ENCODE measurements at places on chromosomes 11 and 22.

DNA sequence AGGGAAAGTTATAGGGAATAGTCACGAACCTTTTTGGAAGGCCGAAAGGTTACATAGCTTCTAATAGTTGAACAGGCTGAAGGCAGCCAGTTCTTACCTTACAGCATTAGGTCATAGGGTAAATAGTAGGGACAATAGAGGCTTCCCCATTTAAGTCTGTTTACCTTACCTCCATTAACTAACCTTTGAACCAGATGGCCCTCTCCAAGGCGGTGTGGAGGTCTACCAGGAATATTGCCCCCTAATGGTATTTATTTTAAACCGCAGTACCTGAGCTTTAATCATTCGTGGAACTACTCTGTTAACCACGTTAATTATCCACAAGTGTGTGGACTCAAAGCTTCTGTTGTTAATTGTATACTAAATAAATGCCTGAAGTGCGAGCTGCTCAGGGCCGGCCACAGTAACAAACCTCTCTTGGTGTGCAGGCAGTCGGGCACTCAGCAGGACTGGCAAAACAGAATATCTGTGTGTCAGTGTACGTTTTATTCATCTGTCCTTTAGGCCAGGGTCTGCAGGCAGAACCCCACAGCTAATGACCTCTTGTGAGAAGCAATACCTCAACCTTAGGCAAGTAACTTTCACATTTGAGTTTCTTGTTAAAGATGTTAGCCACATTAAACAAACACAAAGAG, 81.7 kb downstream of the PRCP start:
- DNase-seq: no peak

GRCh38 chr11:77276271-77276670, 25.2 kb downstream of the GDPD4 start:
- DNase-seq: no peak

DNA sequence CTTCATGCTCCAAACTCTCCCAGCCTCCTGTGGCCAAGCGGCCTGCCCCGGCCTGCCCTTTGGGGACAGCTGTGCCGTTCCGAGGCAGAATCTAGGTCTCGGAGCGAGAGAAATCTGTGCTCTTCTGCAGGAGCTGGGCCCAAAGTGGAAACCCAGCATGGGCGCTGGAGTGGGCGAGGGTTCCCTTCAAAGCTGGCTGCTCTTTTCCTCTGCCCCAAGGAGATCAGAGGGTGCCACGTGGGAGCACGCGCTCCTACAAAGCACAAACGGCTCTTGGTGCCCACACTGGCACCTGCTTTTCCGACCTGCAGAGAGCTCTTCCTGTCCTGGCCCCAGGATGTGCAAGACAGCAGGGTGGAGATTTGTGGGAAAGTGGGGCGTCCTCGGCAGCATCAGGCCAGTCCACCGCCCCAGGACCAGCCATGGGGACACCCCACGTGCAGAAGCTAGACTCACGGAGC, 6.9 kb downstream of the OSBPL5 start:
- no peak for DNase-seq

DNA sequence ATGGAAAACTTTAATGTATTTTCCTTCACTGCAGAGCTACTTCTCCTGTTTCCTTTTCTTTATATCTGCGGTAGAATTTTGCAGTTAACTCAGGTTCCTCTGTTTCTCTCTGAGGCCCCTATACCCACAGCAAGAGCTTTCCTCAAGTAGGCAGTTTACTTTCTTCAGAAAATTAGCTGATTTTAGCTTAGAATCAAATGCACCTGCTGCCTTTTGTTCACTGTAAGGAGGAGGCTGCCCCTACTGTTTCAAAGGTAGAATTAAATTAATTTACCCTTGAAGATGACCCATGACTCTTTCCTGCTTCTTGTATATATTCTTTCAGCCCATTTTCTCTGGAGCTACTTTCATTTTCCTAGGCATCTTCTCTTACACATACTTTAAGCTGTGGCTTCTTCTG, 68.7 kb upstream of the GDPD4 start:
- DNase-seq: no peak

All from SK-N-DZ (cell line).